ENCODE measurements at places on chromosomes 1 and 21. TPM values are rescaled to one million over a fixed set of nuclear protein-coding genes. Genes with fewer than 3 reads are reported as not detected.

The OR2L5 gene
- not detected for total RNA-seq

The KIRREL1 gene
- 29.9 TPM for total RNA-seq

DNA sequence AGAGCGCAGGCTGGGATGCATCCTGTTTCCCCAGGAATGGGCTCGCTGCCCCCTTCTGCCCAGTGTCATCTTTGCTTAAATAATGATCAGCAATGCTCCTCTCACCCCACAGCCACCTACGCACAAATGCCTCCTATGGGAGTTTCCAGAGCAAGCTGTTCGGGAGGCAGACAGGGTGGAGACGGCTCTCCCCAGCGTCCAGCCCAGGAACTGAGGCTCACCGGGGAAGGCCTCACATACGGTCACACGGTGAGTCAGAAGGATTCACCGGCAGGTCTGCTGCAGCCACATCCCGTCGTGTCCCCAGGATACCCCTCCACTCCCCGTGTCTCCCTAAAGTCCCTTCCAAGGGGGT lies 40.3 kb upstream of the RUNX3 start:
- DNase-seq, result peak; percentile 68
- H3K27me3 ChIP-seq, result no peaks in the 10 kb centered on the region
- H3K4me3 ChIP-seq, result no peak overlapping the region

GRCh38 chr1:230753586-230754251 lies 6.5 kb downstream of the CAPN9 start:
- no peaks in the 10 kb centered on the region for H3K27me3 ChIP-seq
- no peak overlapping the region for H3K27ac ChIP-seq
- no peaks in the 10 kb centered on the region for H3K36me3 ChIP-seq
- peaks cover 4% of the 10 kb centered on the region for H3K4me1 ChIP-seq
- DNase-seq, result peak; percentile 93

DNA sequence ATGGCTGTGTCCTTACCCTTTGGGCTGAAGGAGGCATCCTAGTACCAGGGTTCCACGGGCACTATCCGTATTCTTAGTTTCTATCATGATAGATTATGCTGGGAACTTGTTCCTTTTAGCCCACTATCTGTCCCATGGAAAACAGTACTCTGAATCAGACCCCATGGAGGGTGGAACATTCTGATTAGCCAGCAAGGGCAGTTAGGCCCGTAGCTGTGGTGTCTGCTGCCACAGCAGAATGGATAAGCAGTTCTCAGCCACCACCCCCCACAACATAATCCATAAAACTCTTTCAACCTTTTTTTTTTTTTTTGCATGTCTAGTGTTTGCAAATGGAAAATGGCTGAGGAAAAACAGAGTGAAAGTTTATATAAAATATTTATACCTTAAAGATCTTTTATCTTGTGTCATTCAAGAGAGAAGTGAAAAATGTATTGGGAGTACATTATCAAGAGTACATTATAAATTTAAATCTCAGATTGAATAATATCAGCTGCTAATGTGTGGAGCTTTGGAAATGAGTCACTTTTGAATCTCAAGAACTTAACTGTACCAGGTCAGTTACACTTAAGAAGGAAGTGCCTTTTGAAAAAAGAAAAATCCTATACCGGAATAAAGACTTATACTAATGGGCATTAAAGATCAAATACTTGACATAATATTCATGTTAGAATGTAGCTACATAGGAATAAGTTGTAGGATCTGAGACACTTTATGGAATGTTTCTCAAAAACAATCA lies 80.3 kb downstream of the NFIA start:
- H3K27me3 ChIP-seq, result no peaks in the 10 kb centered on the region
- H3K4me3 ChIP-seq, result no peak overlapping the region
- no peaks in the 10 kb centered on the region for H3K4me1 ChIP-seq
- H3K36me3 ChIP-seq, result no peaks in the 10 kb centered on the region
- H3K27ac ChIP-seq, result no peak overlapping the region

DNA sequence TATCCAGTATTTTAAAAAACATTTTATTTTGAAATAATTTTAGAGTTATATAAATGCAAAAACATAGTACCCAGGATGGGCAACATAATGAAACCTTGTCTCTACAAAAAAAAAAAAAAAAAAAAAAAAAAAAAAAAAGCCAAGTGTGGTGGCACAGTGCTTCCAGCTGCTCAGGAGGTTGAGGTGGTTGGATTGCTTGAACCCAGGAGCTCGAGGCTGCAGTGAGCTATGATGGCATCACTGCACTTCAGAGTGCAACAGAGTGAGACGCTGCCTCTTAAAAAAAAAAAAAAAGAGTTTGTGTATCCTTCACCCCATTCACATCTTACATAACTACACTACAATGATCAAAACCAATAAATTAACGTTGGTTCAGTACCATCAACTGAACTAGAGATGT lies 115.6 kb upstream of the KIF26B start:
- DNase-seq, result no peak
- no peaks in the 10 kb centered on the region for H3K4me1 ChIP-seq
- H3K4me3 ChIP-seq, result no peak overlapping the region
- no peak overlapping the region for H3K27ac ChIP-seq

GRCh38 chr1:11845641-11846335 lies 1.8 kb downstream of the NPPA start:
- no peaks in the 10 kb centered on the region for H3K27me3 ChIP-seq
- no peak overlapping the region for H3K4me3 ChIP-seq
- H3K36me3 ChIP-seq, result peaks cover 42% of the 10 kb centered on the region
- no peak for DNase-seq
